ENCODE measurements at places on chromosomes 1 and 21. TPM values are rescaled to one million over a fixed set of nuclear protein-coding genes. Genes with fewer than 3 reads are reported as not detected.
A peak's percentile ranks its signal among the peaks of the same experiment; 100 is the strongest.

DNA sequence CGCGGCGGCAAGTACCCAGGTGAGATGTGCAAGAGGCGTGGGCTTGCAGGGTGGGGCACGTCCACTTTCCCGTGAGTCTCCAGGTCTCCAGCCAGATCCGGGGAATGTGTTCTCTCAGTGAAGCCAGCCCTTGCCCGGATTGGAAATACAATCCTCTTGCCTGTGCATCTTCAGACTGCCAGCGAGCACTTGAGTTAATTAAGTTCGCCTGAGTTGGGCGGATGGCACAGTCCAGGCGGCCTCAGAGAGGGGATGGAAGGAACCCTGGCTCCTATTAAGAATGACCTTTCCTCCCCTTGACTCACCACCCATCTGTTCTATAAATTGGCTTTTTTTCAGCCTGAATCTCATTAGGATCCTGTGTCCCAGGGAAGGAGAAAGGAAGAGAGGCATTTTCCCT is 33.3 kb upstream of the CNTN2 start:
- H3K27ac ChIP-seq = no peak overlapping the region
- peaks cover 2% of the 10 kb centered on the region for H3K27me3 ChIP-seq
- H3K4me1 ChIP-seq = no peaks in the 10 kb centered on the region
- H3K4me3 ChIP-seq = no peak overlapping the region
- no peak for DNase-seq

DNA sequence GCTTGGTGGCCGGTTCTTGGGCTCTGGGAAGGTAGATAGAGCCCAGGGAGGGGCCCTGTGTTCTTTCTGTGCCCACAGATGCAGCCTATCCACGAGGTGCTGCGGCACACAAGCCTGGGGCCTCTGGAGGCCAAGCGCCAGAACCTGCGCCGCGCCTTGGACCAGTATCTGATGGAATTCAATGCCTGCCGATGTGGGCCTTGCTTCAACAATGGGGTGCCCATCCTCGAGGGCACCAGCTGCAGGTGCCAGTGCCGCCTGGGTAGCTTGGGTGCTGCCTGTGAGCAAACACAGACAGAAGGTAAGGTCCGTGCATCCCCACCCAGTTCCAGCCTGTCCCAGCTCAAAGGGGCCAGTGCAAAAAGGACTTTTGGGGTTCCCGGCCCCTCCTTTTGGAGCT is 53.5 kb downstream of the C8B start:
- H3K4me1 ChIP-seq = no peaks in the 10 kb centered on the region
- no peaks in the 10 kb centered on the region for H3K27me3 ChIP-seq
- no peaks in the 10 kb centered on the region for H3K36me3 ChIP-seq
- H3K27ac ChIP-seq = no peak overlapping the region

- DNase-seq = no peak
- H3K4me1 ChIP-seq = no peaks in the 10 kb centered on the region
- H3K27ac ChIP-seq = no peak overlapping the region
- H3K27me3 ChIP-seq = no peaks in the 10 kb centered on the region
These were observed 610.8 kb downstream of the SMYD3 start for GRCh38 chr1:245896258-245896657.

DNA sequence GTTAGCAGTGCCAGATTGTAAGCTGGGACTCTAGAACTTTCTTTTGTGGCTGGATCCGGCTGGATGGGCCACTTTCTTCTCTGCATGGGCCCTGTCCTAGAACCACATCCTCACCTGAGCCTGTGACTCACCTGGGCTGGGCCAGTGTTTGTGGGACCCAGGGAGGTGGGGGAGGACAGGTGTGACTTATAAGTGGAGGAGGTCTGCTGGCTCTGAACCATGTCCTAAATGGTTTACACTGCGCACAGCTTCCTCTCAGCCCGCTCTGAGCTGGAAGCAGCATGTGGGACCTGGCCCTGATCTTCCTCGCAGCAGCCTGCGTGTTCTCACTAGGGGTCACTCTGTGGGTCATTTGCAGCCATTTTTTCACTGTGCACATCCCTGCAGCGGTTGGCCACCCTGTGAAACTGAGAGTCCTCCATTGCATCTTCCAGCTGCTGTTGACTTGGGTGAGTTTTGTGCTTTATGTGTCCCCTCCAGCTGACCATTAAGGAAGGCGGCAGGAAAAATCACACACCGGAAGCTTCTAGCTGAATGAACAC is at the start of gene AADACL3:
Gene AADACL3 (plus strand): TSS at position 215 of the 542 bp plus-strand sequence. CDS start 67 bp downstream, at position 282.
- H3K27ac ChIP-seq = no peak within 1 kb of the TSS
- no peaks in the 10 kb centered on the region for H3K36me3 ChIP-seq
- no peak for DNase-seq
- no peak within 1 kb of the TSS for H3K4me3 ChIP-seq

DNA sequence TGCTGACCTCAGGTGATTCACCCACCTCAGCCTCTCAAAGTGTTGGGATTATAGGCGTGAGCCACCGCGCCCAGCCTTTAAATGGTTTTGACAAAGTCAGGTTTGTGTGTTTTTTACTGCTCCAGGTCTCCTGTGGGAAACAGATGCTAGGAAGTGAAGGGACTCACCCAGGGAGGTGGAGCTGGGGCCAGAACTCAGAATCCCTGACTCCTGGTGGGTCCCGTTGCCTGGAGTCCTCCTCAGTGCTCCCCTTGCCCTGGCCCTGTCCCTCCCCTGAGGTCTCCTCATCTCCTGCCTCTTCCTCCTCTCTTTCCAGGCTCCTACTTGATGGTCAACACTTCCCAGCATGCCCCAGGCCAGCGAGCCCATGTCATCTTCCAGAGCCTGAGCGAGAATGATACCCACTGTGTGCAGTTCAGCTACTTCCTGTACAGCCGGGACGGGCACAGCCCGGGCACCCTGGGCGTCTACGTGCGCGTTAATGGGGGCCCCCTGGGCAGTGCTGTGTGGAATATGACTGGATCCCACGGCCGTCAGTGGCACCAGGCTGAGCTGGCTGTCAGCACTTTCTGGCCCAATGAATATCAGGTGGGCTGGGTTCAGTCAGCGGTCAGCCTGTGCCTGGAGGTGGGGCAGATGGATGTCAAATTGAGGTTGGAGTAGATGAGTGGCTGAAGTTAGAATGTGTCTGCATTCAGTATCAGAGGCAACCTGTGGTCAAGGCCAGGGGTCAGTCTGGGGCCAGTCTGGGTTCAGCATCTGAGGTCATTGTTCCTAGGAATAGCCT is 22.1 kb downstream of the PTPRU start:
- H3K27ac ChIP-seq = no peak overlapping the region
- H3K36me3 ChIP-seq = no peaks in the 10 kb centered on the region
- no peak overlapping the region for H3K4me3 ChIP-seq
- DNase-seq = no peak
- H3K27me3 ChIP-seq = peaks cover 48% of the 10 kb centered on the region
- peaks cover 9% of the 10 kb centered on the region for H3K4me1 ChIP-seq

GRCh38 chr1:9721606-9722377 is 70.3 kb downstream of the PIK3CD start:
- no peaks in the 10 kb centered on the region for H3K27me3 ChIP-seq
- H3K4me1 ChIP-seq = peaks cover 46% of the 10 kb centered on the region
- DNase-seq = peak; percentile 91
- no peak overlapping the region for H3K4me3 ChIP-seq
- no peak overlapping the region for H3K27ac ChIP-seq

PCP4L1 gene
- total RNA-seq = not detected

DNA sequence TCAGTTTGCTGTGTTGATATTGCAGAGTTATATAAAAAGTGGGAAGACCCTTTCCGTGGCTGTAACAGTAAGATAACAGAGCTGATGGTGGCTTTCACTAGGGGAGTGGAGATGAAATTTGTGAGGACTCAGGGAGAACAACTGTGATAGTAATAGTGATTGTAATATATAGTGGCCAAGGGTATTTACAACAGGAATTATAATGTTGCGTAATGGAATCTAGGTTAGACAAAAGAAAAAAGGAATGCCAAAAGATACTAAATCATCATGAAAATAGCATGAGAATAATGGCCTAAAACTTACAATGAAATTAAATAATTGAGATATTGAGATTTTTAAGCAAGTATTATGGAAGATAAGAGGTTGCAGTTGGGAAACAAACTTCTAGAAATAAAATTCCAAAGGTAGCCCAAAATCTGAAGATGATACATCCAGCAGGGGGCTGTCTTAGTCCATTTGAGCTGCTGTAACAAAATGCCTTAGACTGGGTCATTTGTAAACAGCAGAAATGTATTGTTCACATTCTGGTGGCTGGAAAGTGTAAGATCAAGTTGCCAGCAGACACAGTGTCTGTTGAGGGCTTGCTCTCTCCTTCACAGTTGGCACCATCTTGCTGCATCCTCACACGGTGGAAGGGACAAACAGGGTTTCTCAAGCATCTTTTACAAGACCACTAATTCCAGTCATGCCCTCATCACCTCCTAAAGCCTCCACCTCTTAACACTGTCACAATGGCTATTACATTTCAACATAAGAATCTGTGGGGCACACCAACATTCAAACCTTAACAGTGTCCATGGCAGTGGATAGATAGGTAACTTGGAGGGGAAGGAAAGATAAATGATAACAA is 711.2 kb downstream of the MRPL39 start:
- no peaks in the 10 kb centered on the region for H3K4me1 ChIP-seq
- no peak overlapping the region for H3K27ac ChIP-seq
- DNase-seq = no peak
- no peak overlapping the region for H3K4me3 ChIP-seq
- no peaks in the 10 kb centered on the region for H3K36me3 ChIP-seq
